RCC 7860 (cell line): ENCODE measurements at places on chromosomes 1 and 21.

DNA sequence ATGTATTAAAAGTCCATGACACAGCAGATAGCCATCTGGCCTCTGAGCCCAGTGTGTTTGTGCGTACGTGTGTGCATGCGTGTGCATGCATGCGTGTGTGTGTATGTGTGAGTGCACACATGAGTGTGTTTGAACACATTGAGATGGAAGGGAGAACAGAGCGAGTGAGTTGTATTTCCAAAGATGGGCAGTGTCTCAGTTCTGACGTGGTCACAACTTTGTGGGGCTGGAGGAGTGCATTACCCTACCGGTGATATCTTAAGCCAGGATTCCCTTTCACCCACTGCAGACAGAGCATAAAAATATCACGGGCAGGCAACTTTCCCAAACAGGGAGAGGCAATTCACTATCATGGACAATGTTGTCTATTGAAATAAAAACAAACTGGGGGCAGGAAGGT lies 27.8 kb downstream of the IRF2BP2 start:
- DNase-seq = no peak

DNA sequence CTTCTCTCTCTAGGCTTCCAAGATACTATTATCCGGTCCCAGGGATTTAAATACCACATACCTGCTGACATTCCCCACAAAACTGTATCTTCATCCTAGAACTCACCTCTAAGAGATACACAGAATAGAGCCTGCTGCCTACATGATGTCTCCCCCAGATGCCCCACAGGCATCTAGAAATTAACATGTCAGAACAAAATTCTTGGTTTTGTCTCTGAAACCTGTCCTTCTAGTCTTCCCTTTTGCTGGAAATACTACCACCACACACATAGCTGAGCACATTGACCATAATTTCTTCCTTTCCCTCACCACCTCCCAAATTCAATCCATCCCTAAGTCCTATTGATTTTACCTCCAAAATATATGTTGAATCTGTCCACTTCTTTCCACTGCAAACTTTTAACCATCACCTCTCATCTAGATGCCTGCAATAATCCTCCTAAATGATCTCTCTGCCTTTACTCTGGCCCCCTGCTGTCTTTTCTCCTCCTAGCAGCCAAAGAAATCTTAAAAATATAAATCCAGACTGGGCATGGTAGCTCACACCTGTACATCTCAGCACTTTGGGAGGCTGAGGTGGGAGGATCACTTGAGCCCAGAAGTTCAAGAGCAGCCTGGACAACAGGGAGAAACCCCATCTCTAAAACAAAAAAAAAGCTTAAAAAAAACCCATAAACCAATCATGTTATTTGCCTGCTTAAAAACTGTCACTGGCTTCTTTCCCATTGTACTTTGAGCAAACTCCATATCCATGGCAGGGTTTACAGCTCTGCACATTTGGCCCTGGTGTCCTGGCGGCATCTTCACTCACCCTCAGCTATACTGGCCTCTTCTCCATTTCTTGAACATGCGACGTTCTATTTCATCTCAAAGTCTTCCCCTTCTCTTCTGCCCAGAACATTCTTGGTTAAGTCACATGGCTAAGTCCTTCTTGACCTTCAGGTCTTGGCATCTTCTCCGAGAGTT lies 6.2 kb upstream of the FAM76A start:
- no peak for DNase-seq

DNA sequence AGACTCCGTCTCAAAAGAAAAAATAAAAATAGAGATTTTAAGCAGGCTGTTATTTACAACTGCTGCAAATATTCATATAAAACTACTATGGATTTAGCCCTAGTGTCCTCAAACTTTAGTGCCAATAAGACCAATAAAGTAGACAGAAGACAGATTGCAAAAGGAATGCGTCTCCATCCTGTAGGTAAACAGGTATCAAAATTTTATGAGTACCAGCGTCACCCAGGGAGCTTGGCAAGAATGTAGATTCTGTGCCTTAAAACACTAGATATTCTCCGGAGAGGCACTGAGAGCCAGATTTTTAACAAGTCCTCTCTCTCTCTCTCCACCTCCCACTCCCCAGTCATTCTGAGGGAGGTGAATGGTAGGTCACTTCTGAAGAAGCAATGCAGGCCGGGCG lies 18.4 kb downstream of the SMYD3 start:
- DNase-seq = no peak

GRCh38 chr1:109046671-109047070 lies 4.8 kb upstream of the WDR47 start:
- DNase-seq = no peak

DNA sequence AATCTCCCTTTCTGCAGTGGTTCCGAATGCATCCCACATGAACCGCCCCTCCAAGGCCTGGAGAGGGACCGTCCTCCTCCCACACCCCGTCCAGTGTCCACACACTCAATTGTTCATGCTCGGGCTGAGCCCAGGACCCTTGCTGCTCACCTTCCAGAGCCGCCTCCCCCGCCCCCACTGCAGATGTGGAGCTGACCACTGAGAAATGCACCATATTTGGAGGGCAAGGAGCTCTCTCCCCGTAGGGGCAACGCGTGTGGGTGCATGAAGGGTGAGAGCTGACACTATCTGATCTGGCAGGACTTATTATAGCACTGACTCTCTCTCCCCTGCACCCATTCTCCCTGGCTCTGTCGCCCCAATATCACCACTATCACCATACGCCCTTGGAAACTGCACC lies 4.0 kb upstream of the S100A3 start:
- DNase-seq = no peak

GRCh38 chr21:15141261-15141970 lies 76.6 kb upstream of the NRIP1 start:
- DNase-seq = peak; percentile 36

- peak; percentile 95 for DNase-seq
Measured at GRCh38 chr1:112700290-112701226, 6.4 kb downstream of the RHOC start.

- no peak for DNase-seq
Measured at GRCh38 chr1:203325026-203325417, 19.7 kb downstream of the BTG2 start.
